ENCODE measurements at places on chromosomes 16 and 17.

GRCh38 chr16:84150926-84151325 lies 5.8 kb downstream of the DNAAF1 start:
- ATAC-seq, result no peak

DNA sequence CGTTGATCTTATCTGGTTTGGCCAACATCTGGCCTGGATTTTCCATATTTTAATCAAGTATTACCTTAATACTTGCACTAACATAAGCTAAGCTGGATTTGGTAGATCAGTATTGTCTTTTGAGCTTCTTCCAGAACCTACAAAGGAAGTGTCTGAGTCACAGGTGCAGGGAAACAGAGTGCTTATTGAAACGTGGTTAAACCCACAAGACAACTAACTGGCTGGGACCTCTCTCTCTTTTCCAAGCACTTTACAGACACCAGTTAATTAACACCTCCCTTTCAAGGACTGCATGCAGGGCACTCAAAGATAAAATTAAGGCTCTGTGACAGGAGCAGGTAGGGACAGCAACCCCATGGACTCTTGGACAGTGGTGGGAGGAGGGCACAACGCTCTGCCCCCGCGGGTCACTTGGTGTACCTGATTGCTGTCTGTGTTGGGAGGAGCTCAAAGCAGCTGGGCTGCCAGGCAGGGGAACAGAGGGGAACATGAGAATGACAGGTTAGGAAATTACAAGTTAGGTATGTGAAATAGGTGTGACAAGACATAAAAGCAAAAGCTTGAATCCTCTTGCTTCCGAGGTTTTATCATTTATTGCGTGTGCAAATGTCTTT lies 133.7 kb upstream of the MON1B start:
- no peak for ATAC-seq

DNA sequence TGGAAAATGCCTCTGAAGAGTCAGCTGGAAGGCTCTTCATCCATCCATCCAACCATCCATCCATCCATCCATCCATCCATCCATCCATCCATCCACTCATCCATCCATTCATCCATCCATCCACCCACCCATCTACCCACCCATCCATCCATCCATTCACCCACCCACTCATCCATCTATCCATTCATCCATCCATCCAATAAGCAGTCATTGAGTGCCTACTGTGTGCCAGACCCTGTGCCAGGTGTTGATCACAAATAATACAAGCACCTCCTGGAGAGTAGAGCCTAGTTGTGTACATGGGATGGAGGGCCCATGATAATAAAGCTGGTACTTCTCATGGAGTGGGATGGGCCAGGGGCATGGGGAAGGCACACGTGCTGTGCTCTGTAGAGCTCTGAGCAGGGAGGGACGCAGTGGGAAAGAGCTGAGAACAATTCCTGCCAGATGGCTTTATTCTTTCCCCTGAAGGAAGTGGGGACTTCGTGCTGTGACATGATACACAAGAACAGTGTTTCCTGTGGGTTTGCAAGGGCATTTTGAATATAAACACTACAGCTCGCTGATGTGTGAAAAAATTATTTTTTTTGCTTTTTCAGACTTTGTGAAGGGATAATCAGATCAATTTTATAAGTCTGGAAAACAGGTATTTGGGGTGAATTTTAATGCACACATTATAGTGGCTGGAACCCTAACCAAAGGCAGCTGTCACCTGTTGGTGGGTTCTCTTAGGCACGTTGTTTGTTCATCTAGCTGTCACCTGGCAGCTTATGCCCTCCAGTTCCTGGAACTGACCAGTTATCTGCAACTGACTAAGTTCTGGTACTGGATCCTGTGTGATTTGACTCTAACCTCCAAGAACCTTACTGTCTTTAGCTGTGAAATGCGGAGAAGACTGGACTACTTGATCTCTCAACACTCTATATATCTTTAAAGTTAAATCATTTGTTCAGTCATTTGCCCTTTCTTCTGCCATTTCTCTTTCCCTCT lies 61.3 kb downstream of the PRKCB start:
- no peak for ATAC-seq

- peak; percentile 3 for ATAC-seq
These were observed 73.6 kb downstream of the ABCC6 start for GRCh38 chr16:16149710-16150116.

DNA sequence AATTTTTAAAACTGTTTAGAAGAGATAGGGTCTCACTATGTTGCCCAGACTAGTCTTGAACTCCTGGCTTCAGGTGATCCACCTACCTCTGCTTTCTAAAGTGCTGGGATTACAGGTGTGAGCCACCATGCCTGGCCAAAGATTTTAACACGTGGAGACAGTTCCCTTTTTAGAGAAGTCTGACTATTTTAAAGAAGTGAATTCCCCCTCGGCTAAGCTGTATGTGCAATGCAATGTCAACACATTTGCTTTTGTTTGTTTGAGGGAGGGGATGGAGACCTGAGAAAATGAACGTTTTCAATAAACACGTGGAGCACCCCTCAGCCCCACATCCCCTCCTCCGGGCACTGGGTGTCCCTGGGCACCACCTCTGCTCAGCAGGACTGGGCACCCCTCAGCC lies 14.3 kb upstream of the RNPS1 start:
- no peak for ATAC-seq

GRCh38 chr17:33964344-33964979 lies 290.6 kb upstream of the CCL2 start:
- no peak for ATAC-seq

GRCh38 chr17:44187131-44187899 lies 543 bp downstream of the TMUB2 start:
- peak; percentile 73 for ATAC-seq

GRCh38 chr16:55203570-55203969 lies 120.4 kb upstream of the IRX6 start:
- ATAC-seq, result no peak

DNA sequence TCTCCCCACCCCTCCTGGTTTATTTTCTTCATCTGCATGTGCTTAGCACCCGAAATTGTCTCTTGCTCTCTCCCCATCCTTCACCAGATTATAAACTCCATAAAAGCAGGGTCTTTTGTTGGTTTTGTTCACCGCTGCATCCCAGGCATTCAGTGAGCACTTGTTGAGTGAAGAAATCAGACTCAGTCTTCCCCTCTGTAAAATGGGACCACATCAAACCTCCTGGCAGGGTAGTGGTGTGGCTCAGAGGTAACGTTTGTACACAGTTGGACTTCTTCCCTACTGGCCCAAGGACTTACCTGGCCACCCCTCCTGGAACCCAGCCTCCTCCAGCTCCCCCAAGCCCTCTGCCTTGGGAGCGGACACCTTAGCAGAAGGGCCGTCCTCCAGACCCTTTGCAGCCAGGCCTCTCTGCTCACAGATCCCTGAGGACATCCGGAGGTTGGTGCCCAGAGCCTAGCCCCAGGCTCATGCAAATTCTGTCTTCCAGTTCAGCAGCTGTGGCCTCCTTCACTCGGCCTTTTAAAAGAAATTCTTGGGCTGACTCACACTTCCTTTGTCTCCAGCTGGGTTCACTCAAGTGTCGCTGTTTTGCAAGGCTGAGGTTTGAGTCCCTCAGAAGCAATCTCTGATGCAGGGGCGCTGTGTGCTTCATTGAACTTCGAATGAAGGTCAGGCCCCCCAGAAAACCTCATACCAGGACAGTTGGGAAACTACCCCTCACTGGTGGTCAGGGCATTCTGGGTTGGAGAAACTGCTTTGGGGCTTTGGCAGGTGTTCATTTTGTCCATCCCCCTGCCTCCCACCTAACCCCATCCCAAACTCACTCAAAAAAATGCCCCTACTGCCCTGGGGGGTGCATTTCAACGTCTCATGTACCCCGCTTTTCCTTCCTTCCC lies 16.8 kb upstream of the RMI2 start:
- peak; percentile 86 for ATAC-seq

DNA sequence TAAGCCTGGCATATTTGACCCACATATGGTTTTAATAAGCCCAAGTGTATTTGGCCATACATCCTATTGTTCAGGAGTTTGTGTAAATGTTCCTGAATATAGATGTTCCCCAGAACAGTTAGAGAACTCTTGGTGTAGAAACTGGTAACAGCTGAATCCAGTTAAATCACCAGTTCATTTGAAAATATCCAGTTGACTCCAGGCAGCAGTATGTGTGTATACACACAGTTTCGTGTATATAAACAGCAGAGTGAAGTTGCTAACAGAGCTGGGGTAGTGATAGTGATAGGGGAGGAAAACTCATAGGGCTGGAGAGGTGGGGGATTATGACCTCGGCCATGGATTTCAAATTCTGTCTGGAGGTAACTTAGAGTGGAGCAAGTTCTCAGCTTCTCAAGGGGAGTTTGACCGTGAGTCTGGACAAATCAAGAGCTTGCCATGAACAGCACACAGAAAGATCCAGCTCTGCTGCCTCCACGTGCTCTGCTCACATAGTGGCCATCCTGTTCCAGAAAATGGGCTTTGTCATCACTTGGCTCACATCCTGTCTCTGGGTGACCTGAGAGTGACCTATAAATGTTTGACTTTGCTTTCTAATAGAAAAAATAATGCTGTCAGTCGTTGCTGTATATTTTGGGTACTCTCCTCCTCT lies 30.6 kb upstream of the MMD start:
- peak; percentile 76 for ATAC-seq

- ATAC-seq, result peak; percentile 31
These were observed 13.1 kb downstream of the POLR2A start for GRCh38 chr17:7497228-7497627.

- no peak for ATAC-seq
These were observed 1.6 kb downstream of the CA7 start for GRCh38 chr16:66845791-66846221.

DNA sequence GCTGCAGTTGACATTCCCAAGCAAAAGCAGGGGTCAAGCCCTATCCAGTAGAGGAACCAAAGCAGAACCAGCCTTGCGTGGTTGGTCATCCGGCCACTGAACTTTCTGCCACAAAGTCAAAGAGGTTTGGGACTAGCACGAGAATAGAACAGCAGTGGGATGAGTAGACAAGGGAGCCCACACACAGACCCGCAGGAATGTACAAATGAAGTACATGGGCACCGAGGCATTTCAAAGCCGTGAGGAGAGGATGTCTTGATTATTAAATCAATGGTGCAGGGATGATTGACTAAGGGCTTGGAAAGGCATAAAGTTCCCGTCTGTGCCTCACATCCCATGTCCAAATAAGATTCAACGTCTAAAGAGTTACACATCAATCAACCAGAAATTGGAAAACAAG lies 81.8 kb upstream of the TBC1D3K start:
- no peak for ATAC-seq

DNA sequence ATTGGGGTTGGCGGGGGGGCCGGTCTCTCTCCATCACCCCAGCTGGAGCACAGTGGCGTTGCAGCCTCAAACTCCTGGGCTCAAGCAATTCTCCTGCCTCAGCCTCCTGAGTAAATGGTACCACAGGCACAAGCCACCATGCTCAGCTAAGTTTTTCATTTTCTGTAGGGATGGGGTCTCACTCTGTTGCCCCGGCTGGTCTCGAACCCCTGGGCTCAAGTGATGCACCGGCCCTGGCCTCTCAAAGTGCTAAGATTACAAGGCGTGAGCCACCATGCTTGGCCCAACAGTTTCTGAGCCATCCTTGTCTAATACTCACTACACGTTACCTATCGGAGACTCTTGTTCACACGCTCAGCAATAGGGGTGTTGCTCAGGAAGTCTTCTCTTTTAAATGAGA lies 11.6 kb downstream of the WDR59 start:
- ATAC-seq, result no peak

- peak; percentile 48 for ATAC-seq
These were observed 736.5 kb downstream of the KCNJ2 start for GRCh38 chr17:70905796-70906195.

- peak; percentile 37 for ATAC-seq
These were observed at the start of gene TBX21 for GRCh38 chr17:47733047-47733673. TSS of gene TBX21 (plus strand) at chr17:47733236. CDS start at chr17:47733455, 219 bp downstream.
